T-helper 1 cell treated with Interleukin-12 subunit alpha and Interleukin-12 subunit beta and Interleukin-4 antibody, amounts not matched to agents 30 ng/mL and 1 ng/mL, for 36 hours (primary cell): ENCODE measurements at places on chromosomes 6 and 20. TPM values are rescaled to one million over a fixed set of nuclear protein-coding genes. Genes with fewer than 3 reads are reported as not detected.

Gene RIMS1
- not detected in 2 replicates for total RNA-seq

Gene GPR6
- not detected in 2 replicates for total RNA-seq

Gene NRN1
- 3.1 and 5.8 TPM in 2 replicates for total RNA-seq

Gene SEL1L2
- not detected in 2 replicates for total RNA-seq

Gene RALGAPA2
- 27.4 and 28.6 TPM in 2 replicates for total RNA-seq

Gene EYS
- total RNA-seq = not detected in 2 replicates

Gene CFAP61
- total RNA-seq = not detected in 2 replicates

Gene BPI
- total RNA-seq = not detected in 2 replicates

Gene GPX5
- total RNA-seq = not detected in 2 replicates

Gene HSD17B8
- total RNA-seq = 6.9 TPM in 2 replicates

Gene TP53TG5
- total RNA-seq = not detected in 2 replicates

Gene GPLD1
- total RNA-seq = 0.34 and 0.59 TPM in 2 replicates

Gene DDX27
- total RNA-seq = 43.5 and 43.6 TPM in 2 replicates

Gene CAGE1
- 0.07 TPM in 1 of 2 replicates, not detected in the other for total RNA-seq

Gene TNNC2
- total RNA-seq = not detected in 2 replicates

Gene KIF13A
- total RNA-seq = 0.27 TPM in 1 of 2 replicates, not detected in the other

Gene GNAS-AS1
- total RNA-seq = 1.3 and 1.4 TPM in 2 replicates

Gene HUS1B
- total RNA-seq = 2.6 and 2.7 TPM in 2 replicates

Gene CARMIL1
- 1.9 and 2.1 TPM in 2 replicates for total RNA-seq

Gene AIF1
- 47.7 and 54.0 TPM in 2 replicates for total RNA-seq

Gene NHLRC1
- total RNA-seq = 0.27 and 0.29 TPM in 2 replicates

Gene GTSF1L
- 0.71 TPM in 1 of 2 replicates, not detected in the other for total RNA-seq

Gene GRM1
- total RNA-seq = not detected in 2 replicates

Gene HTR1B
- not detected in 2 replicates for total RNA-seq

Gene HFE
- 2.6 and 4.2 TPM in 2 replicates for total RNA-seq

Gene NKX2-2
- total RNA-seq = not detected in 2 replicates

Gene WFDC5
- total RNA-seq = not detected in 2 replicates

Gene CRISP3
- not detected in 2 replicates for total RNA-seq

Gene UBD
- total RNA-seq = 3.2 and 4.4 TPM in 2 replicates

Gene ACTL10
- 3.1 and 3.6 TPM in 2 replicates for total RNA-seq

Gene SSTR4
- total RNA-seq = not detected in 2 replicates

Gene TNF
- total RNA-seq = 171 and 172 TPM in 2 replicates

Gene RAET1E
- total RNA-seq = not detected in 2 replicates

Gene MAS1
- total RNA-seq = not detected in 2 replicates

Gene IL17A
- not detected in 2 replicates for total RNA-seq

Gene HTR1E
- not detected in 2 replicates for total RNA-seq

Gene SLC17A2
- not detected in 2 replicates for total RNA-seq

Gene EGFL8
- 6.5 and 6.8 TPM in 2 replicates for total RNA-seq

Gene PRSS16
- 0.25 and 0.54 TPM in 2 replicates for total RNA-seq

Gene IMPG1
- not detected in 2 replicates for total RNA-seq

Gene CNR1
- total RNA-seq = not detected in 2 replicates

Gene CLDN20
- not detected in 2 replicates for total RNA-seq

Gene MCHR2
- total RNA-seq = not detected in 2 replicates

Gene ADA
- total RNA-seq = 98.8 and 105 TPM in 2 replicates

Gene FOXA2
- total RNA-seq = not detected in 2 replicates

Gene MYH7B
- 0.17 and 0.20 TPM in 2 replicates for total RNA-seq

Gene FRK
- 0.02 TPM in 2 replicates for total RNA-seq

Gene CTAGE9
- not detected in 2 replicates for total RNA-seq

Gene TMC2
- not detected in 2 replicates for total RNA-seq
